ENCODE measurements at places on chromosomes 11 and 22.

- no peak for DNase-seq
Observed at GRCh38 chr11:57426439-57426928, 437 bp downstream of the SLC43A3 start.

- DNase-seq, result no peak
Observed at GRCh38 chr11:91209751-91210150, 986.9 kb upstream of the CHORDC1 start.

DNA sequence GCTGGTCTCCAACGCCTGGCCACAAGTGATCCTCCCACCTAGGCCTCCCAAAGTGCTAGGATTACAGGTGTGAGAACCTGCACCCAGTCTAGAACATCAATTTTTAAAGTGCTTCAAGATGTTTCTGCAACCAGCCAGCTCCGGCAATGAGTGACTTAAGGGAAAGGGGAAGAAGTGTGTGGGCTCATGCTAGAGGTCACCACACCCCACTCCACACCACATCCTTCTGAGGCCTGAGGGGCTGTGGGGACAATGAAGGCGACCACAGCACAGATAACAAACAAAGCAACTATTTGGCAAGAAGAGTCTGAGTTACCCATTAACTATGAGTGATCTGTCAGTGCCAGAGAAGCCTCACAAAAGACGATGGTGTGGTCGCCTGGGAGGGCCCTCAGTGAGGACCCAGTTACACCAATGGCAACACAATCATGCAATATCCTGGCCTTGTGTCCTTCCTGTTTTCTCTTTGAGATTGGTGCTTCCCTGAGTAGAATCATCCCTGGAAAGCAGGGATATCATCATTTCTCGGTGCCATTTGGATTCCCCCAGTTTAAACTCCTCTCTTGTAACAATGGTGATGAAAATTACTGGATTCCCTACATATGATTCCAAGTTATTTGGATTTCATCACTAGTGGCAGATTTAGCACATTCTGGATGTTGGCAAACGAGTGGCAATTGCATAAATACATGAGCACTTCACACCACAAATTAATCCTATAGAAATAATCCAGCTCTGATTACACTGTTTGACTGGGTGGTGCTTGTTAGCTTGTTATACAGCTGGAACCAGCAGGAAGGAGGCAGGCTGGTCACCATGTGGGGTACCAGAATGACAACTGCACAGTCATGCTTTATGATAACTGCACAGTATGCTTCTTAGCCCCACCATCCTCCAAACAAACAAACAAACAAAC lies 18.4 kb downstream of the ABTB2 start:
- DNase-seq, result no peak

GRCh38 chr11:44883277-44883676 lies 67.4 kb downstream of the TP53I11 start:
- no peak for DNase-seq

All from cortex of kidney (tissue), 1 donor.